ENCODE measurements at places on chromosomes 12 and 14.

GRCh38 chr14:99035268-99035667 lies 236.7 kb downstream of the BCL11B start:
- no peak for DNase-seq

- DNase-seq: no peak
Measured at GRCh38 chr12:8080120-8080519, 2.0 kb upstream of the NECAP1 start.

GRCh38 chr14:21236948-21237797 lies 32.1 kb downstream of the HNRNPC start:
- DNase-seq: no peak

DNA sequence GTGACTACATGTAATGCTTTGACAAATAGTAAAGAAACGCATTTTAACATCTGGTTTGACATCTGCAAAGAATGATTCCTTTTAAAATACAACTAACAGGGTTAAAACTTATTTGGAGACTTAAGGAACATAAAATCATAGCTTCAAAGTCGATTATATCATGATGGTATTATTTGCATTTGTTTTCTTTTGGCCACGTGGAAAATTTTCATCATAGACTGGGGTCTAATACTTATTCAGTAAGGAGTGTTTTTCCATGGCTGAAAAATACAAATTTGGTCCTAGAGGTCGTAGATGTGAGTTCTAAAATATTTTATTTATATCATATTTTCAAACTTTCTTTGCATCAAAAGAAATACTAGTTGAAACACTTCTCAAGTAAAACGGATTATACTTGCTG lies 31.5 kb upstream of the LMNTD1 start:
- DNase-seq: no peak

DNA sequence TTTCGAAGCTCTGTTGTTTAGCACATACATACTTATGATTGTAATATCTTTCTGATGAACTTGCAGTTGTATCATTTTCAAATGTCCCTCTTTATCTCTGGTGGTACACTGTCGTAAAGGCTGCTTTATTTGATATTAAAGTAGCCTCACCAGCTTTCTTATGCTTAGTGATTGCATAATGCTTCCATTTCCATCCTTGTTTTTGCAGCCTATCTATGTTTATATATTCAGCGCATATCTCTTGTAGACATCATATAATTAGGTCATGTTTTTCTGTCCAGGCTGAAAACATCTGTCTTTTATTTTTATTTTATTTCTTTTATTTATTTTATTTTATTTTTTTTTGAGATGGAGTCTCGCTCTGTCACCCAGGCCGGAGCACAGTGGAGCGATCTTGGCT lies 34.6 kb downstream of the ACAD10 start:
- no peak for DNase-seq

DNA sequence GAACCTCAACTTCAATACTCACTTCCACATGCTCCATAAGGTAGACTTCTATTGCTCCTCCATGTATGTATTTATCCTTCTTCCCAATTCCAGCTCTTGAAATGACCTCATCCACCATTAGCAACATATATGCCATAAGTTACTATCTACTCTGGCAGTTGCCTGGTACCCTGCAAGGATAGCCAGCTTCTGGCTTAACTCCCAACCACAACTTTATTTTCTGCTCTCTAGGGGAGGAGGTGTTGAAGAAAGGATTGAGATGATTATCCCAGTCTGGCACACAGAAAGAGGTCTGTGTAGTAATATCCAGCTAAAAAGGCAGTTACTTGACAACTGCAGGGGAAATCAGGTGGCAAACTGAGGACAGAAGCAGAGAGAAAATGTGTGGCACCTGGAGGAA lies 71.5 kb upstream of the MDM1 start:
- no peak for DNase-seq

GRCh38 chr12:16603916-16604575 lies 1.9 kb downstream of the LMO3 start:
- no peak for DNase-seq

- no peak for DNase-seq
Measured at GRCh38 chr12:32450768-32451167, 51.4 kb downstream of the FGD4 start.

- DNase-seq: no peak
Measured at GRCh38 chr12:54306925-54307741, 6.3 kb upstream of the NFE2 start.

GRCh38 chr12:46089414-46090162 lies 99.2 kb upstream of the SCAF11 start:
- no peak for DNase-seq

DNA sequence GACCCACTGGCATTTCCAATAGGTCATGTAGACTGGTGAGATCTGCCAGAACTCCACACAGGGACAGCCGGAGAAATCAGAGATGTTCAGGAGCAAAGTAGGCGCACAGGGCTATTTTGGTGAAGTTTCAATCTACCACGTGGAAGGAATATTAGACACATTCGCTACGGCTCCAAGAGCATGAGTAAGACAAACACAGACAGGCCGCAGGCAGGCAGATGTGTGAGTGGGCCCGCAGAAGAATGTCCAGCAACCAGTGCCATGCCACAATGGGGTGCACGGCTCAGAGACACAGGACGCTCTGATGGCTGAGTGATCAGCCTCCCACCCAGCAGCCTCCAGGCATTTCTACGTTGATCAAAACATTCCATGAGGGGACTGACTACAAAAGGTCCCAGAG lies 10.4 kb downstream of the SLC15A4 start:
- no peak for DNase-seq

DNA sequence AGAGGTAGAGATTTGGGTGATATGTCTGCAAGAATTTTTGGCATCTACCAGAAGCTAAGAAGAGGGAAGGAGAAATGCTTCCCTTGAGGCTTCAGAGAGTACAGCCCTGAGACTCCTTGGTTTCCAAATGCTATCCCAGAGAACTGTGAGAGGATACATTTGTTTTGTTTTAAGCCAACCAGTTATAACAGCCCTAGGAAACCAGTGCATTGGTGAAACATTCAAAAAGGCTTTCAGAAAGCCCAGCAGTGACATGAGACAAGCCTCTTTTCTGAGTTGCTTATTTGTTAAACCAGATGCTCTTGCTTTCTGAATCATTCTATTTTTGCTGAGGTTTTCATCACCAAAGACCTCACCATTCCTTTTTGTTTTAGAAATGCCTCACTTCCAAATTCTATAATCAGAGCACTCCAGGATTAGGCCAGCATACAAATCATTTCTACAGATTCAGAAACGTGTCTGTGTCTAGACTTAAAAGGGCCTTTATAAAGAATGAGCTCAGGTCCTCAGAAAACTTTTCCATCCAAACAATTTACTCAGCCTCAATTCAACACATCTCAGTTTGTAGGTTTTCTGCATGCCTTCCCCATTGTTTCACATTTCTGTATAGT lies 1617.8 kb upstream of the FLRT2 start:
- DNase-seq: no peak

DNA sequence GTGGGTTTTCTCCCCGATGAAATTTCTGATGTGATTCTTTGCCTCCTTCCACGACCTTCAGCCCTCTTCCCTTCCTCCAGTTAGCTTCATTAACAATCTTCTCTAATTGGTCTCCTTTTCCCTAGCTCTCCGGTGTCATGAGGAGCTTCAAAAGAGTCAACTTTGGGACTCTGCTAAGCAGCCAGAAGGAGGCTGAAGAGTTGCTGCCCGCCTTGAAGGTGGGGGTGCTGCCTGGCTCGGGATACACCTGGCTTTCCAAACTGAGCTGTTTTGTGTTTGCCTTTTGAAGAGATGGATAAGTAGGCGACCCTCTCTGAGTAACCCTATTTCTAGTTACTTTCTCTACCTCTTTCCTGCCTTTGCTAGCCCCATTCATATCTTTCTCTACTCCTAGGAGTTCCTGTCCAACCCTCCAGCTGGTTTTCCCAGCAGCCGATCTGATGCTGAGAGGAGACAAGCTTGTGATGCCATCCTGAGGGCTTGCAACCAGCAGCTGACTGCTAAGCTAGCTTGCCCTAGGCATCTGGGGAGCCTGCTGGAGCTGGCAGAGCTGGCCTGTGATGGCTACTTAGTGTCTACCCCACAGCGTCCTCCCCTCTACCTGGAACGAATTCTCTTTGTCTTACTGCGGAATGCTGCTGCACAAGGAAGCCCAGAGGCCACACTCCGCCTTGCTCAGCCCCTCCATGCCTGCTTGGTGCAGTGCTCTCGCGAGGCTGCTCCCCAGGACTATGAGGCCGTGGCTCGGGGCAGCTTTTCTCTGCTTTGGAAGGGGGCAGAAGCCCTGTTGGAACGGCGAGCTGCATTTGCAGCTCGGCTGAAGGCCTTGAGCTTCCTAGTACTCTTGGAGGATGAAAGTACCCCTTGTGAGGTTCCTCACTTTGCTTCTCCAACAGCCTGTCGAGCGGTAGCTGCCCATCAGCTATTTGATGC lies 797 bp downstream of the ESPL1 start:
- DNase-seq: peak; percentile 12

DNA sequence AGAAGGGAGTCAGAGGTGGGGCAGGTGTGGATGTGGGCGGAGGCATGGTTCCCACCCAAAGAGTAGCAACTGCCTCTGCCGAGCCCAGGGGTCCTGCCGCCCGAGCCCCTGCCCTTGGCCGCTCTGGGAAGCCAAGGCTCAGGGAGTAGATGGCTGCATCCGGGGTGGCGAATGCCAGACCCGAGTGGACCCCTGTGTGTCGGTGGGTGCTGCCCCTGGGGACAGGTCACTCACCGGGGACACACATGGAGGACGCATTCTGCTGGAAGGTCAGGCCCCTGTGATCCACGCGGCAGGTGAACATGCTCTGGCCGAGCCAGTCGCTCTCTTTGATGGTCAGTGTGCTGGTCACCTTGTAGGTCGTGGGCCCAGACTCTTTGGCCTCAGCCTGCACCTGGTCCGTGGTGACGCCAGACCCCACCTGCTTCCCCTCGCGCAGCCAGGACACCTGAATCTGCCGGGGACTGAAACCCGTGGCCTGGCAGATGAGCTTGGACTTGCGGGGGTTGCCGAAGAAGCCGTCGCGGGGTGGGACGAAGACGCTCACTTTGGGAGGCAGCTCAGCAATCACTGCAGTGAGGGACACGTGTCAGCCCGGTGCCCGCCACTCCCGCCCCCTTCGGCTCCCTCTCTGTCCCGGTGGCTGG lies 329.0 kb downstream of the TMEM121 start:
- DNase-seq: no peak

GRCh38 chr12:12024911-12025682 lies 45.6 kb upstream of the BCL2L14 start:
- no peak for DNase-seq

DNA sequence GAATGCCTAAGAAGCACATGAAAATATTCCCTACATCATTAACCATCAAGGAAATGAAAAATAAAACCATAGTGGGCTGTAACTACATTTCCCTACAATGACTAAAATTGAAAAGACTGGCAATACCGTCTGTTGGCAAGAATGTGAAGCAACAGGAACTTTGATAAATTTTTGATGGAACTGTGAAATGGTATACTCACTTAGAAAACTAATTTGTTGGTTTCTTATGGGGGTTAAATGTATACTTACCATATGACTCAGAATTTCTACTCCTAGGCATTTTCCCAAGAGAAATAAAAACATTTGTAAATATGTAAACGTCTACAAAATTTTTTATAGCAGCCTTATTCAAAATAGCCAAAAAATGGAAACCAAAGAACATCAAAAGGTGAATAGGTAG lies 121.4 kb upstream of the PLEKHA5 start:
- DNase-seq: no peak

GRCh38 chr12:79055926-79056674 lies 191.5 kb downstream of the SYT1 start:
- DNase-seq: peak; percentile 77

- no peak for DNase-seq
Measured at GRCh38 chr14:103280278-103280928, 53.6 kb upstream of the EIF5 start.

GRCh38 chr12:119115296-119115905 lies 63.3 kb upstream of the HSPB8 start:
- no peak for DNase-seq

DNA sequence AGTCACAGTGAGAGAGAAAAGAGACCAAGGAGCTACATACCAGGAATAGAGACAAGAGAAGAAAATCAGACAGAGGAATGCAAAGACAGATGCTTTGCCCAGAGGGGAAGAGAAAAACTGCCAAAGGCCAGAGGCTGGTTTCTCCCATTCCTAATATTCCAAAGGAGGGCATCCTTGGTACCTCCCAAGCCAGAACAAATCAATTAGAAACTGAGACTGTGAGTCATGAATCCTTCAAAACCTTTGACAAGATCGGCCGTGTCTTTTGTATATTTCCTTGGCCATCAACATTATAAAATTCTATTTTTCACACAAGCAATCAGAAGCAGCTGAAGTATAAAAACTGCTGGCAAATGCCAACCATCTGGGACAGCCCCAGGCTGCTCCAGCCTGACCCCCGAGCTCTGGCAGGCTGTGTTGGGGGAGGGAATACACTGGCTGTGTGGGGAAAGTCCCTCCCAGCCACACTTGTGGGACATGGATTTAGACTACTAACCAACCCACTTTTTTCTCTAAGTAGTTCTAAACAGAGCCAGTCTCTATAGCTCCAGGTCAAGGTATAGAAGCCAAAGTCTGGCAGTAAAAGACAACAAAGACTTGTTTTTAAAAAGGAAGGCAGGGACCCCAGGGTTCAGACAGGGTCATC lies 13.7 kb downstream of the POMT2 start:
- DNase-seq: no peak

GRCh38 chr12:14765398-14765797 lies 37.9 kb downstream of the WBP11 start:
- no peak for DNase-seq

GRCh38 chr12:12511895-12512711 lies 50.6 kb downstream of the DUSP16 start:
- no peak for DNase-seq

DNA sequence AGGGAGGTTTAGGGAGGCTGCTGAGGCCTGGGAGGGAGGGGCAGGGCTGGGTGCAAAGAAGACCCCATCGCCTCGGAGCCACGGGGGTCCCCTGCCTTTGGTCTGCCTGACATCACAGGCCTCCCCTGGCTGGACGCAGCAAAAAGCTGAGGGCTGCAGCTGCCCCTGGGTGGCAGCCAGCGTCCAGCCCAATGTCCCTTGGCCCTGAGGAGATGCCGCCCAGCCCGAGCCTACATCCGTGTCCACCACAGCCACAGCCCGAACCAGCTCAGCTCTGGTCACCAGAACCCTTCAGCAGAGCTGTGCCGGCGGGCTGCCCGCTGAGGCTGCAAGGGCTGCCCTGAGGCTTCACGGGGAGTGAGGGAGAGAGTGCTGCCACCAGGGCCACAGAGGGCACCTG lies 1.9 kb downstream of the NUDT14 start:
- DNase-seq: no peak

Data from HCEC 1CT (cell line).